ENCODE measurements at places on chromosomes 3 and 15. TPM values are rescaled to one million over a fixed set of nuclear protein-coding genes. Genes with fewer than 3 reads are reported as not detected.

GRCh38 chr3:134697830-134698689 is 47.2 kb upstream of the KY start:
- no peak for DNase-seq
- no peaks in the 10 kb centered on the region for H3K27me3 ChIP-seq
- no peak overlapping the region for H3K4me3 ChIP-seq
- no peak overlapping the region for H3K27ac ChIP-seq
- H3K4me1 ChIP-seq: no peaks in the 10 kb centered on the region

Gene FMN1
- 0.09 TPM for polyA plus RNA-seq

Gene PIAS1
- 149 TPM for polyA plus RNA-seq

DNA sequence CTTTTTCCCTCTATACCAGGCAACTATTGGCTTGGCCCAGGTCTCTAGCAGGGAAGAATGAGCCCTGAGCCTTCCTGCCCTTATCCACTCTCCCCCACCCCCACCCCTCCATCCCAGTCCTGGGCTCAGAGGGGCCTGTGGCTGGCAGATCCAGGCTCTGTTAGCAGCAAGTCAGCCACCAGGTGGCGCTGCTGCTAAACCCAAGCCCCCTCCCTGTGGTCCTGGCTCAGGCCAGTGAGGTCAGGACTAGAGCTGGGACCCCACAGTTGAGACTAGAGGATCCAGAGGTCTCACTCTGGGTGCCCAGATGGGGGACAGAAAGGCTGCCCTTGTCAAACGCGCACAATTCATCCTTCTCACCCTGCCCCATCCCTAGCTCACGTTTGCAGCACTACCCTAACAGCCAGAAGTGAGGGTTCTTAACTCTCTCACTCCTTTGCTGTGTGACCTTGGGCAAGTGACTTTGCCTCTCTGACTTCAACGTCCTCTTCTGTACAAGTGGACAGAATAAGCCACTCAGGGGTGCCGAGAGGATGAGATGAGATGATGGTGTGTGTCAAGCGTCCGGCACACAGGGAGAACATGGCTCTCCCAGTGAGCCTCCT is 46.8 kb upstream of the SLC6A1 start:
- H3K27ac ChIP-seq: no peak overlapping the region
- no peak overlapping the region for H3K4me3 ChIP-seq
- H3K27me3 ChIP-seq: no peaks in the 10 kb centered on the region
- no peaks in the 10 kb centered on the region for H3K36me3 ChIP-seq

GRCh38 chr3:29153811-29154210 is 127.1 kb upstream of the RBMS3 start:
- no peaks in the 10 kb centered on the region for H3K4me1 ChIP-seq
- no peak overlapping the region for H3K27ac ChIP-seq
- H3K27me3 ChIP-seq: no peaks in the 10 kb centered on the region
- H3K4me3 ChIP-seq: no peak overlapping the region
- H3K36me3 ChIP-seq: no peaks in the 10 kb centered on the region

DNA sequence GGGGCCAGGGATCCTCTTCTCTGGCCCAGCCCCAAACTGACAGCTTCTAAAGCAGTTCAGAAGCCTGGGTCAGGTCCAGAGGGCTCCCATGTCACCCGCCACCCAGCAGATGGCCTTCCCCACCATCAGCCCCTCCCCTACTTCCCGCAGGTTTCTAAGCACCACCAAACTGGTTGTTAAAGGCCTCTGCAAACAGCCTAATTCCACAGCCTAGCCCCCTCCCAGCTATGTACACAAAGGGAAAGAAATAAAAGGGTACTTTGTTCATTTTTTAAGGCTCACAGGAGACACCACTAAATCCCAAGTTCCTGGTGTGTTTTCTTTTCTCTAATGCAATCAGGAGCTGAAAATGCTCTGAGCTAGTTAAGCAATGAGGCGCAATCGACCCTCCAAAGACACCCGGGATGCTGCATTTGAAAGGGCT is 30.6 kb downstream of the PLCH1 start:
- no peak overlapping the region for H3K27ac ChIP-seq
- no peak overlapping the region for H3K4me3 ChIP-seq
- no peaks in the 10 kb centered on the region for H3K27me3 ChIP-seq
- H3K4me1 ChIP-seq: no peaks in the 10 kb centered on the region

- no peaks in the 10 kb centered on the region for H3K36me3 ChIP-seq
- H3K27ac ChIP-seq: no peak overlapping the region
- no peak for DNase-seq
- no peak overlapping the region for H3K4me3 ChIP-seq
- peaks cover 42% of the 10 kb centered on the region for H3K4me1 ChIP-seq
Measured at GRCh38 chr15:56967336-56967735, 48.9 kb downstream of the TCF12 start.

- H3K4me3 ChIP-seq: no peak overlapping the region
- H3K4me1 ChIP-seq: no peaks in the 10 kb centered on the region
- DNase-seq: no peak
Measured at GRCh38 chr3:30749230-30749629, 142.8 kb downstream of the TGFBR2 start.

Gene CRTAP
- 100.0 TPM for polyA plus RNA-seq

GRCh38 chr3:30711151-30711550 is 104.8 kb downstream of the TGFBR2 start:
- H3K4me3 ChIP-seq: no peak overlapping the region
- no peaks in the 10 kb centered on the region for H3K27me3 ChIP-seq
- no peaks in the 10 kb centered on the region for H3K36me3 ChIP-seq
- no peaks in the 10 kb centered on the region for H3K4me1 ChIP-seq
- no peak for DNase-seq
